ENCODE measurements at places on chromosomes 6 and 20.

- no peak for DNase-seq
These were observed 285.4 kb downstream of the CLIC5 start for GRCh38 chr6:45730232-45730631.

GRCh38 chr20:49769048-49769581 is 43.5 kb upstream of the SLC9A8 start:
- DNase-seq = no peak

DNA sequence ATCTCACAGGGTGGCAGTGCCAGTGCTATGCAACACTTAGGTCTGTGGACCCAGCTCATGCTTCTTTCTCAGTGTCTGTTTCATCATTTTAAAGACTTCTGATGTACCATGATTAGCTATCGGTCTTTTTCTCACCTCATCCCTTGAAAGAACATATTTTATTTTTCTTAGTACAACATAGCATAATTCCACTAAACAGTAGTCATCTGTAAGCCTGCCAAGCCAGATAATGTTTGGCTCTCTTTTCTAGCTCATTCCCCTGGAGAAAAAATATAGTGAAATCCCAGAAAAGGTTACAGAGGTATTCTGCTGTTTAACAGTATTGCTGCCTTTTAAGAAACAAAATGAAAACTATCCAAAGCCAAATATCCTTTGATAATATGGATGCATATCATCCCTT is 177.0 kb upstream of the MMS22L start:
- DNase-seq = no peak

DNA sequence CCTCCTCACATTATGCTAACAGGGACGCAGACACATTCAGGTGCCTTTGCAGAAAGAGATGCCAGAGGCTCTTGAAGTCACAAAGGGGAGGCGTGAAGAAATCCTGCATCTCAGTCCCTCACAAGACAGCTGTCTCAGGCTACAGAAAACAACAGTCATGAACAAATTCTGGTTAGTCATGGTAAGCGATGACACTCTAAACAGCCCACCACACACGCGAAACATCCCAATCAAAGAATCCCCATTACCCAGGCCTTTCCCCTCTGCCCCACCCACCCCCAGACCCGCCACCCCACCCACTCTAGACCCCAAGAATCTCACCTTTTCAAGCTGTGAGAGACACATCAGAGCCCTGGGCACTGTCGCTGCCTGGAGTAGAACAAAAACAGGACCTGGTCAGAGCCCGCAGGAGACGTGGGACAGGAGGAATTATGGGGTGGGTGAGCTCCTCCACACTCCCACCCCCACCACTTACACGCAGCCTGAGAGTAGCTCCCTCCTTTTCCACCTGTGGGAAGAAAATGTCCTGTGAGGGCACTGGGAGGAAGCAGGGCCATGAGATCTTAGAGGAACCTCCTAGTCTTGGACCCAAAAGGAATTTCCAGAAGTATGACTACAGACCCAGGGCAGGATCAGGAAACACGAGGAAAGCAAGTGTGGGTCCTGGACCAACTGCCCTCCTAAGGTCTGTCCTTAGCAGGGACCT is 2.7 kb downstream of the HLA-B start:
- no peak for DNase-seq

GRCh38 chr6:110468731-110469130 is 7.7 kb downstream of the SLC22A16 start:
- DNase-seq = no peak

DNA sequence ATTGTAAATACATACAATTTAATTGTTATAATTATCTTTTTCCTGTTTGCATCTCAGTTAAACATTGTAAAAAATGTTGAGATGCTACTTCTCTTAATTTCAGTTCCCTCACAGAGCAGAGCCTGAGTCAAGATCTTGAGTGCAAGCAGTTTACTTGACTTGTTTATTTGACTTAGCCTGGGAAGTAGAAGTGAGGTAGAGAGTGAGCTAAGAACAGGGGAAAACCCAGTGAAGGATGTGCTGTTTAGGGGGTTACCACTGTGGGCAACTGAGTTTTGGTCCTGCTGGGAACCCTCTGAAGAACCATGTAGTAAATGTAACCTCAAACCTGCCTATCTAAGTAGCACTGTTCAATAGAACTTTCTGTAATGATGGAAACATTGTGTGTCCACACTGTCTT is 495.2 kb upstream of the FLRT3 start:
- DNase-seq = no peak

DNA sequence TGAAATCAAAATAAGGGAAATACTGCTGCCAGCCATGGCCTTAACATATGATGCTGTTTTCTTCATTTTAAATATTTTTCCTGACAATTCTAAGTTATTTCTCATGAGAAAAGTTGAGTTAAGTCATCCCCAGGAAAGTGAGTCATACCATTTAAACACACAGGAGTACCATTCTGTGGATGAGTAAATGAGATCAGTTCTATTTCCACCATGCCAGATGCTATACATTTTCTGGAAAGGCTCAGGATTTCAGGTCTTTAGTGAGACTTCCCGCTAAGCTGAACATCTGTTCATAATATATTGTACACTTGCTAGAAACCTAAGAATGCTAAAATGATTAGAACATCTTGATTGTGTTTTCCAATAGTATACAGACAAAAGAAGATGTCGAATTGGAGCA is 256.2 kb upstream of the MANEA start:
- DNase-seq = no peak

DNA sequence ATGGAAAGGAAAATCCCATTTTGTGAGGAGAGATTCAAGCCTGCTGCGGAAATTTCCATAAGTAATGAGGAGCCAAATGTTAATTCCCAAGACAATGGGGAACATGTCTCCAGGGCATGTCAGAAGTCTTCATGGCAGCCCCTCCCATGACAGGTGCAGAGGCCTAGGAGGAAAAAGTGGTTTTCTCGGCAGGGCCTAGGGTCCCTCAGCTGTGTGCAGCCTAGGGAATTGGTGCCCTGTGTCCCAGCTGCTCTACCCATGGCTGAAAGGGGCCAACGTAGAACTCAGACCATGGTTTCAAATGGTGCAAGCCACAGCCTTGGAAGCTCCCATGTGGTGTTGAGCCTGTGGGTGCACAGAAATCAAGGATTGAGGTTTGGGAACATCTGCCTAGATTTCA is 269.9 kb downstream of the TBC1D32 start:
- no peak for DNase-seq

DNA sequence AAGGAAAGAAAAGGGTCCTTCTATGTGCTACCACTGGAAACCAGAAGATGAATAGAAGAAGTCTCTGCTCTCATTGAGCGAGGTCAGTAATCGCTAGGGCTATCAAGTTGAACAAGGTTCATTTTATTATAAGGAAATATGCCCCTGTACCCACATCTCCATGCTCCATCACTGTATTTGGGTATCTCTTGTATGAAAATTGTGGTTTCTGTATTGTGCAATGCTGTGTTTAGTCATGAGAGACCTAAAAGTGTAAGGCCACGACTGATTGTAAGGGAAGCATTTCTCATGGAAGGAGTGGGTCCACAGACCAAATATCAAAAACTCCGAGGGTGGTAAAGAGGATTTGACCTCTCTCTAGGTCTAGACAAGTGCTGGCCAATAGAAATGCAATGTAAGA is 3.6 kb upstream of the HS3ST5 start:
- DNase-seq = no peak

- DNase-seq = no peak
These were observed 106.4 kb downstream of the PPP1R14C start for GRCh38 chr6:150249261-150249660.

DNA sequence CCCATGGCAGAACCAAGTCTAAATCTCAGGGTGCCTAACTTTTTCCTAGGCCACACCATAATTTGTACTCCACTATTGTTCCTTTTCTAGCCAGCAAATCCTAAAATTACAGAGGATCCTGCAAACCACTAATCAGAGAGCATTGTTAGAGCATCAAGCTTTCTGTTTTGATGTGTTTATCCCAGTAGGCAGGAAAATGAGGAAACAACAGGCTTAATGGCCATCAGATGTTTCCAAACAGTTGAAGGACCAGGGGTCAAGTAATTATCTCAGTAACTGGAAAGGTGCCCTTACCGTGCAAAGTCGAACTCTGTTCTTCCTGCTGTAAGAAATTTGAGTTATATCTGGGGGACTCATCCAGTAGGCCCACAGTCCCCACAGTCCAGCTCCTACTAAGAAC is 58.7 kb downstream of the RALY start:
- DNase-seq = no peak

DNA sequence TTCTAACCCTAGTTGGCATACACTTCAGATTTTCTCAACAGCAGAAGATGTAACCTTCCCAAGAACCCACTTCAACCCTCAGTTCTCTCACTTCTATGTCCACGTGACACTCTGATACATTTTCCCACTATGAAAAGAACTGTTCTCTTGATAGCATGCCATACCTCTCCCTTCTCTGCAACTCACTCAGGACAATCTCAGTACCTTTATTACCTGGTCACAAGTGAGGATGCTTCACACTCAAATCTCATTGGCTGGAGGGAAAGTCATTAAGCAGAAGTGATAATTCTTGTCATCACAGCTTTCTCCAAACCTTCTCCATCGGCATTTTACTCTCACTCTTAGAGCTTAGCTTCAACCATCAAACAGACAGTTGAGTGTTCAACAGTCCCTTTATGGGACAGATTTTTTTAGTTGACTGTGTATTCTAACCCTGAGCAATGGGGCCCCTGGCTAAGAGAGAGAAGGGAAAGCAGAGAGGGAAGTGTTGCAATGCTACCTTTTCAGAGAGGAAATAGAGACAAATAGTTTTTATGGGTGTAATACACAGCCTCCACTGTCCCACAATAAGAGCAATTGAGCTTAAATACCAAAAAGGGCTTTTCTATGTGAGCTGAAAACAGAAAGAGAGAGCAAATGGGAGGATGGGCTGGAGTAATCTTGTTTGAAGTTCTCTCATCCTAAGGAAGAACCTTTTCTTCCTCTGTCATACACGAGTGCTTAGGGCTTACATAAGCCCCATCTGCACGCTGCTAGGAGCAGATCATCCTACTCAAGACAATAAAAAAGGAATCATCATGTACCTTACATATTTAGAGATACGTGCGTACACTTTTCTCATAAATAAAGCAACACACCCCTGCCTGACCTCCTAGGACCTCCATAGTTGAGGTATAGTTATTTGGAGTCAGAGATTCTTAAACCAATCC is 16.0 kb downstream of the HLA-DPA1 start:
- no peak for DNase-seq

DNA sequence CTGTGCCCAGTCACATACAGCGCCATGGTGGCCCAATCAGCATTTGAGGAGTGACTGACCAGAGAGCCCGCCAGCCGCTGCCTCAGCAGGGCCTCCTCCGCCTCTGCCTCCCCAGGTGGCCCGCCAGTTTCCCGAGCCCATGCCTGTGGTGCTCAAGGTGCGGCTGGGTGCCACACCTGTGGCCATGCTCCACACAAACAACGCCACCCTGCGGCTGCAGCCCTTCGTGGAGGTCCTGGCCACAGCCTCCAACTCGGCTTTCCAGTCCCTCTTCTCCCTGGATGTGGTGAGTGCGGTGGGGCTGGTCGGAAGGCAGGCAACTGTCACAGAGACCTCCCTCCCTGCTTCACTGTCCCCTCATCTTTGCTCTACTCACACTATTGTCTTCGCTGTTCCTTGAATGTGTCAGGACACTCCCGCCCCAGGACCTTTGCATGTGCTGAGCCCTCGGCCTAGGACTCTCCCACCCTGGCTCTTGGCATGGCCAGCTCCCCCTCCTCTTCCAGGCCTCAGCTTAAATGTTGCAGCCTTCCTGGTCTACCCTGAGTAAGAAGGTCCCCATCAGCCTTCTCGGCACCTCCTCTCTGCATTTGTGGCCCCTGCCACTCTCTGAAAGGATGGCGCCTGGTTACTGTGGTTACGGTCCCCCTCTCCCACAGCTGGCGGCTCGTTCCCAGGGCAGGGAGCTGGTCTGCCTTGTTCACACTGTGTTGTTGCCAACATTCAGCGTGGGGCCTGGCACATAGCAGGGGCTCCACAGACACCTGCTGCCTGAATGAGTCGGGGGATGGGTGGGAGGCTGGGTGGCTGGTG is 11.8 kb upstream of the BPIFB6 start:
- no peak for DNase-seq

DNA sequence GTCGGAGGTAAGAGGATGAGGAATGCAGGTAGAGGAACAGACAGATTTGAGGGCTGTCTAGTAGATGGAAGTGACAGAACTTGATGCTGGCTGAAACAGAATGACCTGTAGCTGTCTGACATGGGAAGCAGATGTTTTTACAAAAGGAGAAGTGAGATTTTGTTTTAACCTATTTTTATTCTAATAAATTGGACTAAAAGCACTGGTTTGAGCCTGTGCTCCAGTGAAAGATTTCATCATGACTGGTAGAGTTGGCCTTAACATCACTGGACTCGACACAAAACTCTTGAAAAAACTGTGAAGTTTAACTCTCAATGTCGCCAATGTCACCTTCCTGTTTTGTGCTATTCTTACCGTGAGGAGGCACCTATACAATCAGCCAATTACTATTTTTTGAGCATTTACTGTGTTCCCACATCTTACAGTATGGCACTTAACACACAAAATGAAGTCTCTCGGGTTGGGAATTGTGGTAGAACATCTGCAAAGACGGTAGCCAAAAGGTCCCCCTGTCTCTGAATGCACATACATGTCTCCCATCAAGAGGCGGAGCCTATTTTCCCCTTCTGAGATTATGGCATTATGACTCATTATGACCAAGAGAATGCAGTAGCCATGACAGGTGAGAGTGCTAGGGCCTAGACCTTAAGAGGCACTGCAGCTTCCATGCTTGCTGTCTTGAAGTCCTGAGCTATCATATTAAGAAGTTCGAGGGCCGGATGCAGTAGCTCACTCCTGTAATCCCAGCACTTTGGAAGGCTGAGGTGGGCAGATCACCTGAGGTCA is 93.2 kb downstream of the FOXF2 start:
- DNase-seq = no peak

DNA sequence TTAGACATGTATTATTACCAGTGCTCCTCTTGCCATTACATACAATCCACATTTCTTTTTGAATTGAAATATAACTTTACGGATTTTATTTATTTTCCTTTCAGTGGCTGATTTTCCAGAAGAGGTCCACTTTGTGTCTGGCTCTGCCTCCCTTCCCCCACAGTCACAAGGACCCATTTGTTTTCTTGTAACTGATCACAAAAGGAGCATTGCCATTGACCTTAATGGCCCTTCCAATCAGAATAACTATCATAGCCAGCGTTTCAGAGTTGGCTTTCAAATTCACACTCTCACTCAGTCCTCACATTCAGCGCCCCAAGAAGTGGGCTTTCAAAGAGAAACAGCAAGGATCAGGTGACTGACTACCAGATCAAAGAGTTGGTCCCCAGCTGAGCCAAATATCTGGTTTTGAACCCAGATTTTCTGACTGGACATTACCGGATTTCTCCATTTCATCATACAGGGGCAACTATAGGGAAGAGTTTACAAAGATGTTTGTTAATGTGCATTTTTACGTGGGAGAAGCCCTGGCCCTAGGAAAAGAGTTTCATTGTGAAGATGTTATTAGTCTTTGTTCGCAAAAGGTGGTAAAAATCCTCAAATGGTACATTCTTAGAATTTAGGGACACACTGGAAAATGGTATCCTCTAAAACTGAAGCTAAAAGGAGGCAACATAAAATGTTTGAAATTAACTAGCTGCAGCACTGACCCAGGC is 2.0 kb upstream of the SLC22A23 start:
- no peak for DNase-seq

DNA sequence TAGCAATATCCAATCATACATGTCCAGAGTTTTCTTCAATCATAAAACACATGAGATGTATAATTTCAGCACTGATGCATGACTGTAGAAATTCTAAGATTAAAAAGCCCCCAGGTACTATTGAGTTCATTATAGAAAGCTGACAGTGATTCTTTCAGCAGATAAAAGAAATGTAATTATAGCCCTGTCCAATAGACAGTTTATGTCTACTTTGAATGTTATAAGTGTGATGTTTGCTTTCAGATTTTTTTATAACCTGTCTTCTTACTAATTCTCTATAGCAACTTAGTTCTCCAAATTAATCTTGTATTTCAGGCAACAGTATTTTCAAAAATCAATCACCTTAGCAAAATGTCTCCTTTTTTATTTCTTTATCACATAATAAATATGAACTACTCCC is 13.5 kb upstream of the FKBP1C start:
- DNase-seq = no peak

All from activated CD8-positive, alpha-beta memory T cell treated with anti-CD3 and anti-CD28 coated beads, Interleukin-2, amount 50 U/mL, for 48 hours (primary cell).